Breast epithelium (tissue), 4 donors: ENCODE measurements at places on chromosomes 7 and 10. TPM values are rescaled to one million over a fixed set of nuclear protein-coding genes. Genes with fewer than 3 reads are reported as not detected.

Gene ZPBP
- not detected for total RNA-seq

Gene RSU1
- 60.9 TPM for total RNA-seq

Gene CLCN1
- total RNA-seq, result not detected

Gene PLXNA4
- total RNA-seq, result 32.5 TPM

Gene FAM25G
- not detected for total RNA-seq

Gene BAMBI
- 3.4 TPM for total RNA-seq

Gene IFIT1B
- not detected for total RNA-seq

DNA sequence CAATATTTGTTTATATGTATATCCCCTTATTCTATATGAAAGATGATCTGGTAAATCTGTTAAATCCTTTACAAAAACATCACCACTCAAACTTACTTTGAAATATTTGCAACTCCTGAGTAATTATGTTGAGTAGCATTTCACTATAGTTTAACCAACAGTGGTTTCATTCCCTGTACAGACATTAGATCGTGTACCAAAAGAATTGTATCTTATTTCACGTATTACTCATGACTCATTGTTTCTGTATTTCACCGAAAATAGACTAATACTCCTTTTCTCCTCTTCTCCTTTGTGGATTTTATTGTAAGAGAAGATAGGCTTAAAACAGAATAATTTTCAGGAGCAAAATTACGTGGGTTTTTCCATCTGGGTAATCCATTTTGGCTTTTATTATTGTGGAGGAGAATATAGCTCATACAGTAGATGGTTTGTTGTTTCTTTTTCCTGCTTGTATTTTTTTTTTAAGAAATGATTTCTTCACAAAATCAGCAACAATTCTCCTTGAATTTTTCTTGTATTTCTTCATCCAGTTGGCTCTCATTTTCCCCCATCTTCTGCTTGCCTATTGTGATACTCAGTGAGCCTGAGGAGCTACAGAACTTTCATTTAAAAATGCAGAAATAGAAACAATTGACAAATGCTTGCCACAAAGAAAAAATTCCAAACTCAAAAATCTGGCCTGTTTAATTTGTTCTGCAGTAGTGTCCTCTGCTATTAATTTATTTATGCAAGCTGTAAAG, 90.6 kb upstream of the OIT3 start:
- H3K36me3 ChIP-seq, result no peaks in the 10 kb centered on the region
- H3K4me1 ChIP-seq, result no peaks in the 10 kb centered on the region
- H3K4me3 ChIP-seq, result no peak overlapping the region

- no peak overlapping the region for H3K4me3 ChIP-seq
- peaks cover 22% of the 10 kb centered on the region for H3K4me1 ChIP-seq
- H3K27me3 ChIP-seq, result no peaks in the 10 kb centered on the region
- no peak for DNase-seq
- no peaks in the 10 kb centered on the region for H3K36me3 ChIP-seq
Observed at GRCh38 chr7:69657985-69658384, 59.7 kb downstream of the AUTS2 start.

DNA sequence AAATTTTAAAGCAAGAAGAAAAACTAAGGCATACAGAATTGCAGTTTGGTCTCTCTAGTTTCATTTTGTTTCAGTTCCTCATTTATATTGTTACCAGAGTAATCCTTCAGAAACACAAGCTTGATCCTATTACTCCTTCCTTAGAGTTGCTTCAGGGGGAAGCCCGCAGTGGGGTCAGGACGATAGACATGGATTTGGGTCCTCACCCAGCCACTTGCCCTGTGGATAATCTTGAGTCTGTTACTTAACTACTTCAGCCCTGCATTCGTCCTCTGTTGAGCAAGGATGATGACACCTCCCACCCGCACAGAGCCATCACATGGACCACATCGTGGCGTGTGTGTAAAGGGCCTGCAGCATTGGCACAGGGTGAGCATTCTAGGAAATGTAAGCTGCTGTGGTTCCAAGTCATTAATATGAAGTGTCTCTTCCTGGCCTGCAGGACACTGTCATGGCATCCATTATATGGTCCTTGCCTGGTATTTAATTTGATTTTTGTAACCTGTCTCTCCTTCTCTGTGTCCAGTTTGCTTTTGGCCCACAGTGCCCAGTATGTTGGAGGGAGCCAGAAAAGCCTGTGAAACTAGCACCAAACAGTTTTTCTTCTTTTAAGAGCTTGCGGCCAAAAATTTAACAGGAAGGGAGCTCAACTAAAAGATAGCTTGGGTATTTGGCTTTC, 111.2 kb downstream of the EEPD1 start:
- no peak overlapping the region for H3K27ac ChIP-seq
- no peak for DNase-seq
- H3K4me1 ChIP-seq, result no peaks in the 10 kb centered on the region
- no peak overlapping the region for H3K4me3 ChIP-seq

GRCh38 chr7:132029369-132030085, 473.1 kb upstream of the PODXL start:
- DNase-seq, result no peak
- H3K4me3 ChIP-seq, result no peak overlapping the region
- no peak overlapping the region for H3K27ac ChIP-seq

DNA sequence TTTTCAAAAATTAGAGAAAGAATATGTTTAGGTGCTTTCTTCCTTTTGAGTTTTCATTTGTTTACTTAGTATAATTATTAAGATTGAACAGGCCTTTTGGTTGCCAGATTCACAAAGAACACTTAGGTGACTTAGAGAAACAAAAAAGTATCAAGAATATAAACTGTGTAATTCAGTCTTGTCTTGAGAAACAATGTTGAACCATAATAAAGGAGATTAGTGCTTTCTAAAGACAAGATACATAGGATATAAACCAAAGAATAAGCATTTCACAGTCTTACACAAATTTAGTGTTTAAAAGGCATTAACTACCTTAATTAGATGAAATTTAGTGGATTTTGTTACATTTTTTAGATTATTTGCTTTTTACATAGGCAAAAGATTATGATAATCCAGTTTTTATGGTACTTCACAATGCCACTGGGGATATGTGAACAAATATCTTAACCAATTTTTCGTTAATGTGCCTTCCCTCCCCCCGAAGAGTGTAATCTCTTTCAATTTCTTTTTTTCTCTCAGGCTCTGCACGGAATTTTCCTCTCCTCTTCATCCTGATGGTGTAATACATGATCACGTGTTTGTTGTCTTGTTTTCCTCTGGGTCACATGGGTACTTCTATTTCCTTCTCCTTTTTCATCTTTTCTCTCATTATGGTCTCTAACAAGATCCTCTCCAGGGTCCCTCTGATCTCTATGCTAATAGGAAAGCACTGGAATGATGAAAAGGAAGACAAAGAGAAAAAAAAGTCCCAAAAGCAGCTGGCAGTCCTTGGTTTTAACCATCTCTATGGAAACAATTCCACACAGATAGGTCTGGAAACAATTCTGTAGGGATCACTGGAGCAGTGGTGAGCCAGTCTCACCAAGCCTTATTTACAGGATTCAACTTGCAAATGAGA, 3.7 kb upstream of the HNRNPH3 start:
- peaks cover 13% of the 10 kb centered on the region for H3K4me1 ChIP-seq
- peak overlapping the region; percentile 1 for H3K4me3 ChIP-seq
- no peaks in the 10 kb centered on the region for H3K36me3 ChIP-seq

DNA sequence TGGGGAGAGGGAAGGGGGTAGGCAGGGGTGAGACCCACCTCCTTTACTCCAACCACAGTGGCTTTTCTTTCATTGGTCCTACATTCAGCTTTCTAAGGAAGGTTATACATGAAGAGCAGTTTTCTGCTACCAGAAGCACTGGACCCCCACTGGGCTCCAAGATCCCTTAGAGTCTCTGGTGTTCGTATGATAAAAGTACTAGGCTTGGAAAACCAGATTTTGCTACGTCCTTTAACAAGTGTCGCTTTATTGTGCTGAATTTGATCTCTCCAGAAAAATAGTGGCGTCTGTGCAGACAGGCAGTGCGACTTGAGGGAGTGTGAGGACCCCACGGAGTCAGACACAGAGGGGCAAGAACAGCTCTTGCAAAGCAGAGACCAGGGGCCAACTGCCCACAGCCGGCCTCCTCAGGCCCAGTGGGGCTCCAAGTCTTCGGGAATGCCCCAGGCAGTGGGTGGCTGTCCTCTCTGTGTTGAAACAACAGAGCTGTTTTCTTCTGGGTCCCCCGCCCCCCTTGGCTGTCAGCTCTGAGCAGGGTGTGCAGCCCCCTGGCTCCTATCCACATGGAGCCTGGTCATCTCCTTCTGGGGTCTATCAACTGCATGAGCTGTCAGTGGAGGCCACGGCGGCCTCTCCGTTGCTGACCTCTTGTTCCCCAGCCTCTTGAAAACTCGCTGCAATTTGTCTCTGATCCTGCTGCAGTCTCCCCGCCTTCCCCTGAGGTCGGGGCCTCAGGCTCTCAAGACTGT, 333.2 kb downstream of the RPS24 start:
- no peaks in the 10 kb centered on the region for H3K36me3 ChIP-seq
- H3K27me3 ChIP-seq, result no peaks in the 10 kb centered on the region
- no peak overlapping the region for H3K4me3 ChIP-seq
- no peak overlapping the region for H3K27ac ChIP-seq

DNA sequence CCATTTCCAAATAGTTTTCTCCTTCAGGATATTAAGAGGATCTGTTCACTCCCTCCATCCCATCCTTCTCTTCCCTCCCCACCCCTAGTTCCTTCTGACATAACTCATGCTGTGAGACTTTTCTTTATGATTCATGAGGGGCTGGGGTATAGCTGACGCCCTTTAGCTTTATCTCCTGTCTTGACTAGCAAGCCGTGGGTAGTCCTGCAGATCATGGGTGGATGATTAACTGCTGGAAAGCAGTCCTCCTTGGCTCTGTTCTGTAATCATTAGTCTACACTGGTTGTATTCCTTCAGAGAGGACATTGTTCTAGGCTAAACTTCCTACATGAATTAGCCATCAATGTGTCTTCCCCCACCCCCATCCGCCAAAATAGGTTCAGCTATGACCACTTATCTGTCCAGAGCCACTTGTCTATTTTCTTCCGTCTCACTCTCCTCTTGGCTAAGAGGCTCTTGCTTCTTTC, 135.4 kb downstream of the LRRC4 start:
- H3K36me3 ChIP-seq, result no peaks in the 10 kb centered on the region
- no peak for DNase-seq
- no peaks in the 10 kb centered on the region for H3K4me1 ChIP-seq
- no peak overlapping the region for H3K27ac ChIP-seq

DNA sequence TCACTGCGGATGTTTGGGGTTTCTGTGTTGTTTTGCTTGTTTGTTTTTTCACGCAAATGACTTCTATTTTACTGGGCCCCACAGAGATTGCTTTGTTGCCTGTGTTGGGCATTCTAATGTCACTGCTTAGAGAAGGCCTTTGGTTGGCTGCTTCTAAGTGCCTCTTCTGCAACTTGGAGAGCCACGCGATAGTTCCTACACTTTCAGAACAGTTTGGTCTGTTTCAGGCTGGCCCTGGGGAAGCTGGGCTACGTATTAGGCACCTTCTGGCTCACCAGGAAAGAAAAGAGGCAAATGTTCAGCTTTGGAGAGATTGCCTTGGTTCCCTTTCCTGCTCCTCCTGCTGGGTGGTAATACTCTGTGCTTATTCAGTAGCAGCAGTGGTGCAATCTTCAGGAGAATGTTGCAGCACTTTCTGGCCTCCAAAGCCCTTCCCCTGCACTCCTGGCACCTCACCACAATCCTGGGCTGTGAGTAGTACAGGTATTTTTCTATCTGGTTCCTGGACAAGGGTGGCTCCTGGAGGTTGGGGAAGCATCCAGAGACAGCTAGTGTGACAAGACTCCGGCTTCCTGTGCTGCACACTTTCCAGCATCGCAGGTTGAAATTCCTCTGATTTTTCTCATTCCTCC, 1.2 kb downstream of the ANTXRL start:
- peak overlapping the region; percentile 71 for H3K27ac ChIP-seq
- DNase-seq, result peak; percentile 49
- H3K36me3 ChIP-seq, result no peaks in the 10 kb centered on the region
- H3K4me1 ChIP-seq, result peaks cover 4% of the 10 kb centered on the region

- H3K27ac ChIP-seq, result no peak overlapping the region
- H3K36me3 ChIP-seq, result no peaks in the 10 kb centered on the region
- H3K4me3 ChIP-seq, result no peak overlapping the region
Observed at GRCh38 chr7:68676813-68677535, 921.3 kb upstream of the AUTS2 start.

- no peak for DNase-seq
- no peak overlapping the region for H3K4me3 ChIP-seq
- H3K27ac ChIP-seq, result no peak overlapping the region
- no peaks in the 10 kb centered on the region for H3K36me3 ChIP-seq
Observed at GRCh38 chr7:110612680-110613079, 478.2 kb upstream of the LRRN3 start.

DNA sequence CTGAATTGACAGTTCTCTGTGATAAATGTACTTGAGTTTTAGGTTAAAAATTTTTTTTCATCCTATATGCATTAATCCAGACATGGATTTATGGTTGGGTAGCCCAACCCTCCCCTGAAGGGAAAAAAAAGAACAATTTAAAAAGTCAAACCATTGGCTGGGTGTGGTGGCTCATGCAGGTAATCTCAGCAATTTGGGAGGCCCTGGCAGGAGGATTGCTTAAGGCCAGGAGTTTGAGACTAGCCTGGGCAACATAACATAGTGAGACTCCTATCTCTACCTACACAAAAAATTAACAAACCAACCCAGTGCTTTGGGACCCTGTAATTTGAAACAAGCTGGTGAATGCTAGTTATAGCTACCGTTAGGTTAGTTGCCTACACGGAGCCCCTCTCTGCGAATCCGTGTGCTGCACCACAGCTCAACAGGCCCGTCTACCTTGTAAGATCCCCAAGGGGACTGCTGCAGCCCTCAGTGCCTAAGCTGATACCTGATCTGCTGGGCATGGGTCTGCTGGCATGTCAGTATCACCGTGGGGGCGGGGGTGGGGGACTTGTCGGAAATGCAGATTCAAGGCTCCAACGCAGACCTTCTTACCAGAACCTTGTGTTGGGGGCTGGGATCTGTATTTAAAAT, 32.8 kb downstream of the TSPAN14 start:
- H3K4me1 ChIP-seq, result peaks cover 20% of the 10 kb centered on the region
- H3K27ac ChIP-seq, result peak overlapping the region; percentile 36
- no peak overlapping the region for H3K4me3 ChIP-seq
- H3K36me3 ChIP-seq, result no peaks in the 10 kb centered on the region
- no peak for DNase-seq

- no peak for DNase-seq
- H3K27me3 ChIP-seq, result no peaks in the 10 kb centered on the region
- H3K4me3 ChIP-seq, result no peak overlapping the region
- H3K36me3 ChIP-seq, result no peaks in the 10 kb centered on the region
Observed at GRCh38 chr10:16901106-16901505, 83.9 kb upstream of the RSU1 start.

DNA sequence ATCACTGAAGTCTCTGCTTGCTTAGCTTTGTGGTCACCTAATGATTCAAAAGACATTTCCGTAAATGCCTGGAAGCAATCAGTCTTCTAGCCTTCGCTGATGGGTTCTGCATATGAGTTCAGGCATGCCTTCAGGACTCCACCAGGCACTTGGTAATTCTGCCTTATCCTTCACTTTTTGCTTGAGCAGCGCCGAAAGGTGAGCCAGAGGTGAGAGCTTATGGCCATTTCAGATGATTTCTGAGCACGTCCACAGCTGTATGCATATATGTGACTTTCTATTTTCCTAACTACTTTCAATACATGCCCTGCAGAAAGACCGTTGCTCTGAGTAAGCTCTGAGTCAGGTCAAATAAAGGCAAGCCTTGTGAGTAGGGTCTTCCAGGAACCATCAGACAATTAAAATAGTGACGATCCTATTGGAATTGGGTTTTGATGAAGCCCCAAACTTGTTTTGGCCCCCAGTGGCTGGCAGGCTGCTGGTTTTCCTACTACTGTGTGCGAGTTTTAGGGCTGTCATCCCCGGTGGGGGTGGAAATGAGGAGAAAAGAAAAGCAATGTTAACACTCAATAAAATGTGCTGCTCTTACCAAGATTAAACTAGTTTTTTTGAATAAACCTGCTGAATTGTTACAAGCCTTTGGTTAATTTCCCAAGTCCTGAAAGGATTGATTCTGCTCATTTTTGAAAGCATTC, 154.4 kb upstream of the AKR1E2 start:
- peak overlapping the region; percentile 78 for H3K27ac ChIP-seq
- H3K4me3 ChIP-seq, result no peak overlapping the region
- H3K4me1 ChIP-seq, result no peaks in the 10 kb centered on the region
- no peaks in the 10 kb centered on the region for H3K36me3 ChIP-seq
- no peaks in the 10 kb centered on the region for H3K27me3 ChIP-seq
